ENCODE measurements at places on chromosomes 3 and 15.

DNA sequence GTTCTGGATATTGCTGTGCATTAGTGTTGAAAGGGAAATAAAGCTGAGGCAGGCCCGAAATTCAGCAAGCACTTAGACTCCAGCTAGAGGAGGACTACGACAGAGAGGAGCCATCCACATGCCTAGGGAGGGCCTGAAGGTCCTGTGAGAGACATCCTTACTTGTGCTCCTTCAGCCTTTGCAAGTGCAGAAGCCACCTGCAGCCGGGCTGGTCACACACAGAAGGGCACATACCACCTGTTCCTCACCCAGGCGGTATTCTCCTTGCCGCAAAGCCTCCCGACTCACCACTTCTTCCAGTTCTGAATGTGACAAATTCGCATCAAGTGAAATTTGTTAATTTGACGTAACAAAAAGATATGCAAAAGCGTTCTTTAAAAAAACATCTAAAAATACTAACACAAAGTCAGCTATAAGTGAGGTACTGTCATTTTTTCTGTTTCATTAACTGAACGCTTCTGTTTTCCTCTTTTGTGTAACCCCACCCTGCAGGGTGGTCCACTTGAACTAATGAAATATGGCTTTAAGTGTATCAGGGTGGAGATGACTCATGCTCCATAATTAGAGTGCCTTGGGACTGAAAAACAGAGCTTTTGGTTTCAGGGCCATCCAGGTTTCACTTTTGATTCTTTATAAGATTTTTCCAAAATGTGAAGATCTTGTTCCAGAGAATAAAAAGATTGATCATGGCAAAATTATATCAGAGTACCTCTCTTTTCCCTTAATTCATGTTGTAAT, 467.9 kb upstream of the ATP11B start:
- no peaks in the 10 kb centered on the region for H3K36me3 ChIP-seq
- no peak for DNase-seq
- no peaks in the 10 kb centered on the region for H3K4me1 ChIP-seq
- no peak overlapping the region for H3K4me3 ChIP-seq
- H3K27me3 ChIP-seq, result no peaks in the 10 kb centered on the region

GRCh38 chr3:22373182-22373581, 622.2 kb upstream of the ZNF385D start:
- no peaks in the 10 kb centered on the region for H3K4me1 ChIP-seq
- H3K27ac ChIP-seq, result no peak overlapping the region

DNA sequence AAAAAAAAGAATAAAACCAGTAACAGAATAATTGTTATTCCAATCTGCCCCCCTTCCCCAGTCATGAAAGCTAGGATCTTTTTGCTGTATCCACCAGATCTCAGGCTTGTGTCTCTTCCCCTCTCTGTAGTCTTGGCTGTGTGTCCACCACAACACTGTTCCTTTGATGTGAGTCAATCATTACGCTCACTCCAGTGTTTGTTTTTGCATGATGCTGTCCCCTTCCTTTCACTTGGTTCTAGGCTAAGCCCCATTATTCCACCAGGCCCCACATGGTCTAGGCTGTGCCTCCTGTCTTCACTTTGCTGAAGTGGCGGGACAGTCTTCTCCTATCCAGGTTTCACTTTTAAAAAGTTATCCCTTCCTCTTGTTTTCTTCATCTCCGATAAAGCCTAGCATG, 13.6 kb downstream of the ACKR2 start:
- no peak overlapping the region for H3K4me3 ChIP-seq
- no peak overlapping the region for H3K27ac ChIP-seq
- H3K27me3 ChIP-seq, result peaks cover 2% of the 10 kb centered on the region
- H3K36me3 ChIP-seq, result no peaks in the 10 kb centered on the region
- DNase-seq, result no peak
- no peaks in the 10 kb centered on the region for H3K4me1 ChIP-seq

DNA sequence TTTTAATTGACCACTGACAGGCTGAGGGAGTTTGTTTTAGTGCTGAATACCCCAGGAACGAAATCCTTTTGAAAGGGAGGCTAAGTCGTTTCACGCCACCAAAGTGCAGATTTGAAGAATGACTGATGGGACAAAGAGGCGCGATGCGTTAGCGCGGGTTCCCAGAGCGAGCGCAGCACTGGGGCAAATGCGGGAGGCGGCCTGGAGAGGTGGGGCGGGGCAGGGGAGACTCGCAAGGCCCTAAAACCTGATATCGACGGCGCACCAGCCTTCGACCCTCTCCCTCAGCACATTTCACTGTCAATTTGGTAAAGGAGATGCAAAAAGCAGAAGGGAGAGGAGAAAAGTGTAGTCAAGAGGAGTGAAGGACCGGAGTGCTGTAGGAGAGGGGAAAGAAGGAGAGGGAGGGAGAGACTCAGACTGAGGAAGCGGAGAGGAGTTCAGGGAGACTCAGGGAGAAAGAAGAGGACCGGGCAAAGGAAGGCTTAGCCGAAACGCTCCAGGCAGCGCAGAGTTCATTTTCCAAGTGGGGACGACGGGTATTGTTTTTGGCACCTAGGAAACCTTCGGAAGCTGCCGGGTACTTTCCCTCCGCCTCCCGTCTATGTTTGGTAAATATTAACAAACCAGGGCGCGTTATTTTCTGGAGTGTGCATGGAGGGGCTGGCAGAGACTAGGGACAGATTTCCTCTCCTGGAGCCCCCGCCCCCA, 3.8 kb upstream of the FOXB1 start:
- H3K4me3 ChIP-seq, result no peak overlapping the region
- H3K27me3 ChIP-seq, result peaks cover 93% of the 10 kb centered on the region
- H3K27ac ChIP-seq, result no peak overlapping the region
- peaks cover 44% of the 10 kb centered on the region for H3K4me1 ChIP-seq

DNA sequence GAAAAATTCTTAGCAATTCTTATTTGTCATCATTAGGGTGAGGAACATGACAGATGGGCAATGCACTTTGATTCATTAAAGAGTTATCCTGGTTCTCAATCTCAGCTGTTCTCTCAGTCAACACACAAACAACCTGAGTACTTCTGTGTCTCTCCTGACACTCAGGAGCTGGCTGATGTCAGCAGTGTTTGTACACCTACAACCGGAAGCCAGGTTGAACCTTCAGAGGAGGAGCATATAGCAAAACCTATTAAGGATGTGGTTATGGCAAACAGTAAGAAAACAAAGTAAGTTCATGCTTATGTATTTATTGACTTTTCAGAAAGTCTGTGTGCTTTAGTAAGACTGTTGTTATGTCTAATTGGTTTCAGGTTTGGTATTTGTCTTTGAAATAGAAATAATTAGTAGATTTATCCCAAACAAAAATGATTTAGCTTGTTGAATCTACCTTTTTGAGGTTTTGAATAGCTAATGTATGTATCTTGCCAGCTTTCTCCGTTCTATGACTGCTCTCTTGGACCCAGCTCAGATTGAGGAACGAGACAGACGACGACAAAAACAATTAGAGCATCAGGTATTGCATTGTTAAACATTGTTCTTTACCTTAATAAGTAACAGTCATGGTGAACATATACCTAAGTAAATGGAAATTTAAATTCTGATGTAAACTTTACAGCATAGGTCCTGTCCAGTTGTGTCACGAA, 36.6 kb downstream of the CCDC66 start:
- no peak overlapping the region for H3K4me3 ChIP-seq
- peak overlapping the region; percentile 64 for H3K27ac ChIP-seq
- no peaks in the 10 kb centered on the region for H3K27me3 ChIP-seq
- H3K36me3 ChIP-seq, result peaks cover 51% of the 10 kb centered on the region
- H3K4me1 ChIP-seq, result peaks cover 50% of the 10 kb centered on the region

GRCh38 chr3:77467702-77468625, 428.1 kb downstream of the ROBO2 start:
- no peak for DNase-seq
- H3K27ac ChIP-seq, result no peak overlapping the region

- peak overlapping the region; percentile 87 for H3K4me3 ChIP-seq
- DNase-seq, result peak; percentile 35
- peak overlapping the region; percentile 80 for H3K27ac ChIP-seq
- peaks cover under 1% of the 10 kb centered on the region for H3K36me3 ChIP-seq
- peaks cover 8% of the 10 kb centered on the region for H3K27me3 ChIP-seq
- peaks cover 30% of the 10 kb centered on the region for H3K4me1 ChIP-seq
These were observed 692 bp downstream of the UBE2E2 start for GRCh38 chr3:23203708-23204330.

- no peak overlapping the region for H3K4me3 ChIP-seq
- H3K4me1 ChIP-seq, result no peaks in the 10 kb centered on the region
- H3K36me3 ChIP-seq, result no peaks in the 10 kb centered on the region
- no peaks in the 10 kb centered on the region for H3K27me3 ChIP-seq
These were observed 39.6 kb downstream of the LEKR1 start for GRCh38 chr3:156865732-156866131.

- H3K4me3 ChIP-seq, result no peak overlapping the region
- H3K36me3 ChIP-seq, result no peaks in the 10 kb centered on the region
- DNase-seq, result no peak
- H3K27me3 ChIP-seq, result no peaks in the 10 kb centered on the region
- H3K4me1 ChIP-seq, result peaks cover 56% of the 10 kb centered on the region
These were observed 7.3 kb upstream of the FURIN start for GRCh38 chr15:90860942-90861675.

DNA sequence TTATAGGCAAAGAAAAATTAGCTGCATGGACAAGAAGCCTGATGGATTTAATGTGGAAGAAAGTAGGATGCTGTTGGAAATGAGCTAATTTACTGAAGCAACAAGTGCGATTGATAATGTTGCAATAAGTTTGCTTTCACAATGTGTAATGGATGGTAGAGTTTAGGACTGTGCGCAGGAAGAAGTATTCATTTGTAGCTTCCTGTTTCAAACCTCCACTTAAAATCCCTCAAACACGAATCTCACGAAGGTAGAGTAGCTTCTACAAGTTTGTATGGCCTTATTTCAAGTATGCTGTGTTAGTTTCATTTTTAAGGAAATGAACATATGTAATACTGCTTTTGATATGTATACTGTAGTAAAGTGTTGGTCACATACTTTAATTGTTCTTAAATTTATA, 42.3 kb downstream of the KCNH8 start:
- DNase-seq, result no peak
- H3K36me3 ChIP-seq, result no peaks in the 10 kb centered on the region
- peaks cover 2% of the 10 kb centered on the region for H3K27me3 ChIP-seq

- no peak overlapping the region for H3K27ac ChIP-seq
- no peaks in the 10 kb centered on the region for H3K27me3 ChIP-seq
- no peak for DNase-seq
- H3K36me3 ChIP-seq, result peaks cover 29% of the 10 kb centered on the region
- H3K4me3 ChIP-seq, result no peak overlapping the region
These were observed 33.1 kb downstream of the QTRT2 start for GRCh38 chr3:114089675-114090074.

- no peak overlapping the region for H3K4me3 ChIP-seq
- no peak for DNase-seq
- peaks cover 37% of the 10 kb centered on the region for H3K36me3 ChIP-seq
- H3K27ac ChIP-seq, result no peak overlapping the region
- peaks cover 4% of the 10 kb centered on the region for H3K4me1 ChIP-seq
- H3K27me3 ChIP-seq, result no peaks in the 10 kb centered on the region
These were observed 87.7 kb downstream of the ETFA start for GRCh38 chr15:76223521-76223920.

GRCh38 chr3:78174821-78175220, 1134.9 kb downstream of the ROBO2 start:
- DNase-seq, result no peak
- H3K27ac ChIP-seq, result no peak overlapping the region
- no peak overlapping the region for H3K4me3 ChIP-seq
- no peaks in the 10 kb centered on the region for H3K36me3 ChIP-seq
- H3K4me1 ChIP-seq, result no peaks in the 10 kb centered on the region
- no peaks in the 10 kb centered on the region for H3K27me3 ChIP-seq

GRCh38 chr3:138434276-138434874, at the start of gene ESYT3:
Gene ESYT3 (plus strand): TSS chr3:138434616. CDS start chr3:138434799, 183 bp downstream.
- peaks cover 10% of the 10 kb centered on the region for H3K4me1 ChIP-seq
- peaks cover 54% of the 10 kb centered on the region for H3K27me3 ChIP-seq
- peak; percentile 69 for DNase-seq

GRCh38 chr3:120778776-120779175, 36.2 kb downstream of the GTF2E1 start:
- H3K4me1 ChIP-seq, result peaks cover 4% of the 10 kb centered on the region
- no peak for DNase-seq
- H3K27me3 ChIP-seq, result no peaks in the 10 kb centered on the region

DNA sequence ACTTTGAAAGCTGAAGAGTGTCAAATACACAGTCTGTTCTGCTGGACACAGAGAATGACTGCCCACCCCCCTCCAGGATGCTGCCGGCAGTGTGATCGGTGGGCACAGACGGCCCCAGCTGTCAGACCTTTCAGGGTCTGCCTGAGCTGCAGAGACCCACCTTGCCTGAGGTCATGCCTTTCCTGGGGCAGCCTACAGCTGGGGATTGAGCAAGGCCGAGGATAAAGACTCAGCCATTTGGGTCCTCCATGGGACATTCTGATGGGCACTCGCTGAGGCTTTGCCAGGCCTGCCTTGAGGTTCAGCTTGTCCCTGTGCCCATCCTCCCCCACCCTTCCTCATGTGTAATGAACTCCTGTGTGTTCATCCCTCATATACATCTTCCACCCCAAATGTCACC, 102.3 kb upstream of the SMAD3 start:
- DNase-seq, result no peak
- H3K36me3 ChIP-seq, result no peaks in the 10 kb centered on the region
- H3K4me3 ChIP-seq, result no peak overlapping the region
- no peak overlapping the region for H3K27ac ChIP-seq
- H3K4me1 ChIP-seq, result no peaks in the 10 kb centered on the region

DNA sequence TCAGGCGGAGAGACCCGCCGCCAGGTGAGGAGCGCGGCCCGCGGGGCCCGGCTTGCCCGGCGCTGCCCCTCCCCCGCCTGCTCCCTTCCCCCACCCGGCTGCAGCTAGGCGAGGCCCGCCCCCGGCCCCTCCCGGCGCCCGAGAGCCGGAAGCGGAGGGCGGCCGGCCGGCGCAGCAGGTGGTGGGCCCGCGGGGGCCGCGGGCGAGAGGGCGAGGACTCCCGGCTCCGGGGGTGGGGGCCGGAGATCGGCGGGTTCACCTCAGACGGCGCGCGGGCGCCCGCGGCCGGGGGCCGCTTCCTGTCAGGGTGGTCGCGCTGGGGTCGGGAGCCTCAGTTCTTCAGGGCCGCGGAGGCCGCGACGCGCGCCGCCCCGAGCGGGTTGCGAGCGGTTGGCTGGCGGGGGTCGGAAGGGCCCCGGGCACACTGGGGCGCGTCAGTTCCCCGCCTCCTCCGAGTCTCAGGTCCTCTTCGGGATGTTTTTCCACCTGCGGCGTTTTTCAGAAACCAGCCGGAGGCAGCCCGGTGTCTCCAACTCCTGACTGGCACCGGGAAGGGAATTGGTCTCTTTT, 395 bp downstream of the ZFAND6 start:
- peak overlapping the region; percentile 86 for H3K4me3 ChIP-seq
- H3K27me3 ChIP-seq, result no peaks in the 10 kb centered on the region
- H3K27ac ChIP-seq, result peak overlapping the region; percentile 87
- no peaks in the 10 kb centered on the region for H3K36me3 ChIP-seq
- peak; percentile 79 for DNase-seq

DNA sequence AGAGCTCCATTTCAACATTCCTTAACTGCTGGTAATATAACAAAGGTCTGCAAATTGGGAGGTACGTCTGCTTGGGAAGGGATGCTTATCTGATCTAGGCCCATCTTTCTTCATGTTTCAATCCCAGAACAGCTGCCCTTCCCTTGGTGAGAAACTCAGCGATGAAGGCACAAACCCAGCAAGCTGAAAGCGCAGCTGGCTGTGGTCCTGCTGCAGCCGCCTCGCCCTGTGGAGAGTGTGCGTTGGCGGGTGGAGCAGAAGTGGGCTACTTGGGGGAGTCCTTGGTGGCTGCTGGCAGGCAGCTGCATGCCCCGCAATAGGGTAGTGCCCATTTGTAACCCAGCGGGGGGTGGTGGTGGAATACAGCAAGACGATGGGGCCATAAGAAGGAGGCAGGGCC, 160.6 kb upstream of the WNT5A start:
- H3K27ac ChIP-seq, result no peak overlapping the region
- H3K27me3 ChIP-seq, result no peaks in the 10 kb centered on the region
- H3K4me1 ChIP-seq, result no peaks in the 10 kb centered on the region
- no peaks in the 10 kb centered on the region for H3K36me3 ChIP-seq
- DNase-seq, result no peak
- H3K4me3 ChIP-seq, result no peak overlapping the region
